ENCODE measurements at places on chromosomes 7 and 10.

GRCh38 chr10:60896033-60896432 lies 48.0 kb downstream of the RHOBTB1 start:
- no peak for DNase-seq

DNA sequence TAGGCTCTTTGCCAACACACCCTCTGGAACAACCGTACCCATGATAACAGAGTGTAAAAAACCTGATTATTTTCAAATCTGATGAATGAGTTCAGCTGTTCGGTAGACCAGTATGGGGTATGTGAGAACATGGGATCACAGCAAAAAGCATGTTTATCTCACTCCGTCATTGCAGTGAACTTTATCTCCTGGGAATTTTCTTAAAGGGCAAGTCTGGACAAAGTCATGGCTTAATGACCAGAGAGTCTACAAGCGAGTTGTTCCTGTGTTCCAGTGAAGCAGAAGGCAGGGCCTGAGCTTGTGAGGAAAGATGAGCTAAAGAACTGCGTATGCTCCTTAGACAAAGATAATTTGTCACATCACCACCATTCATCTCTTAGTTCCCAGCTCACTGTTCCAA lies 219.7 kb downstream of the TRIL start:
- DNase-seq, result no peak

- no peak for DNase-seq
Measured at GRCh38 chr10:22619101-22619500, 95.3 kb downstream of the PIP4K2A start.

- no peak for DNase-seq
Measured at GRCh38 chr10:116912162-116912561, 62.9 kb downstream of the ENO4 start.

- DNase-seq, result peak; percentile 1
Measured at GRCh38 chr10:86401588-86402282, 35.1 kb upstream of the GRID1 start.

DNA sequence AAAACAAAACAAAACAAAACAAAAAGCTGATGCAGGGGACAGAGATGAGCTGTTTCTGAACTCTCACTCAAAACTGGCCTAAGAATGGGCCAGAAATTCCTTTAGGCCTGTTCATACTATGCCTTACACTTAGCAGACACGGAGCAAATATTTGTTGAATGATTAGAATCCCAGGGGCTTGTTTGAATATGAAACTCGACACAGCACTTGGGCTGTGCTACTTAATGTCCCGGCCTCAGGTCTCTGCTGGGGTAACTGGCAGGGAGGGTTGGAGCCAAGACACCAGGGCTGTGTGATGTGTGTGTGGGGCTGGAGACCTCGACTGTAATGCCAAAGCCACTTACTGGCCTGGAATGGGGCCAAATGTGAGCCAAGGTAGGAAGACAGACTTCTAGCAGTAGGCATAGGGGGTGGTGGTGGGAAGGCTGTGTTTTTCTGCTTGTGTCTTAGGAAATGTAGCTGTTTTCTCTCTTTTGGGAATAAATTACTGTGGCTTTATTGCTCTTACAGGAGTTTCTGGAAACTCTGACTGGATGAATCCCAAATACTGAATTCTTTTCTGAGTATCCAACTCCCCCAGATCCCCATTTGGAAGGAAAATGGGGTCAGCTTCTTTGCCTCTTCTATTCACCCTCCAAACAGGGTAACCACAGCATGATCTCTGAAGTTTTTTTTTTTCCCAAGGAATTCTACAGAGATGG lies 66.7 kb downstream of the EMX2 start:
- no peak for DNase-seq

DNA sequence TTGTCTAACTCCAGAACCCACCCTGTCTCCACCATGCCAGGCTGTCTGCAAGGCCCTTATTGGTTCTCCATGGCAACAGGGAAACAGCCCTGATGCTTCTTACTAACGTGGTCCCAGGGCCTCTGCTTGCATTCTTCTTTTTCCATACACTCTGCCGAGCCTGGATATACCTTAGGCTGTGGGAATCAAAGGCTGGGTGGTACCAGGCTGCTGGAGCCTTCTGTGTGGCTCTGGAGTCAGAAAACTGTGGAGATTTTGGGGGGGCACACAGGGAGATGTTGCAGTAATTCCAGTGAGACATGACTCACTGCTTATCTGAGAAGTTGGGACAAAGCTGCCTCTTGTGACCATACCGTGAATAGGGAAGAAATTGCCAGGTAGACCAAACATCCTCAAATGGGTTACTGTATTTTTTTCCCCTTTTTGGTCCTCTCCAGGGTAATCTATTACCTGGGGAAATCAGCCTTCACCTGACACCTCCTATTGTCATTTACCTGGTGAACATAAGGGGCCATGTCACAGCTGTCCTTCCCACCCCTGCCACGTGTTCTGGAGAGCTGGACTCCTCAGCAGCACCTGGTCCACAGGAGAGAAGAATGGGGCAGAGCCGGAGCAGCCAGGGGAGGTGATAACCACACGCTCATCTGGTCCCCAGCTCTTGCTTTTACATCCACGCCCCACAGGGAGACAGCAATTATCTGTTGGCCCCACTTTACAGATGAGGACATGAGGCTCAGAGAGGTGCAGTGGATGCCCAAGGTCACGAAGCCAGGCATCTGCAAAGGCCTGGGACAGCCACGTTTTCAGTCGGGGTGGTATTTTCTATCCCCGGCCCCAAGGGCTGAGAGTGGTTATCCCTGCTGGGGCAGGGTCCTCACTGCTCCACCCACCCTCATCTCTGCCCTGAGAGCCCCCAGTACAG lies 4.6 kb downstream of the CHST3 start:
- no peak for DNase-seq

DNA sequence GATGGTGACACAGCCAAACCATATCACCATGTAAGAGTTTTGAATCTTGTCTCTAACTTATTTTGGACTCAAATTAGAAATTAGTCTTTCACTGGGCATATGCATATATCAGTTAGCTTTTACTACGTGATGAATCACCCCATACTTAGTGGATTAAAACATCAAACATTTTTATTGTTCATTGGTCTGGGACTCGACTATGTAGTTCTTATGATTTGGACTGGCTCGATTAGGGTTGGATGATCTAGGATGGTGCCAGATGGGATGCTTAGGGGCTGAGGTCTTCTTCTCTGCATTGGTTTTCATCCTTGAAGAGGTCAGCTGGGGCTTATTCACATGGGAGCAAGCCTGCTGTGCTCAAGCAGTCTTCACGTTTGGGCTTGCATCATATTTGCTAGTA lies 264.9 kb downstream of the EXOC4 start:
- no peak for DNase-seq

- DNase-seq, result no peak
Measured at GRCh38 chr10:5615316-5615715, 51.1 kb downstream of the ASB13 start.

GRCh38 chr7:113085781-113086390 lies 741 bp downstream of the GPR85 start:
- DNase-seq, result no peak

GRCh38 chr7:22189230-22189629 lies 167.7 kb downstream of the RAPGEF5 start:
- no peak for DNase-seq

DNA sequence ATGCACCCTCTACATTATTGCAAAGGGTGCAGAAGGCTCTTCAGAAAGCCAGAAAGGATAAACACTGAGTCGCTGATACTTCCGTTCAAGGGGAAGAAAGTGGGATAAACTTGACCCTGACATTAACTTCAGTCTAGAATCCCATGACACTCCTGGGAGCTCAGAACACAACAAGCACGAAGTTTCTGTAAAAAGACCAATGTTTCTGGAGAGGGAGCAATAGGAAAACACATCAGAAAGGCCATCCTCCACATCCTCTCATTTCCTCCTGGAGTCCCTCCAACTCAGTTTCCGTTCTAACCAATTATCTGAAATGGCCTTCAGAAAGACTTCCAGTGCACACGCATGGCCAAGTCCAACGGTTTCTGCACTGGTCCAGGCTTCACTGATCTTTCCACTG lies 113.5 kb downstream of the SORBS1 start:
- no peak for DNase-seq

GRCh38 chr10:31299119-31299518 lies 19.9 kb upstream of the ZEB1 start:
- peak; percentile 50 for DNase-seq

DNA sequence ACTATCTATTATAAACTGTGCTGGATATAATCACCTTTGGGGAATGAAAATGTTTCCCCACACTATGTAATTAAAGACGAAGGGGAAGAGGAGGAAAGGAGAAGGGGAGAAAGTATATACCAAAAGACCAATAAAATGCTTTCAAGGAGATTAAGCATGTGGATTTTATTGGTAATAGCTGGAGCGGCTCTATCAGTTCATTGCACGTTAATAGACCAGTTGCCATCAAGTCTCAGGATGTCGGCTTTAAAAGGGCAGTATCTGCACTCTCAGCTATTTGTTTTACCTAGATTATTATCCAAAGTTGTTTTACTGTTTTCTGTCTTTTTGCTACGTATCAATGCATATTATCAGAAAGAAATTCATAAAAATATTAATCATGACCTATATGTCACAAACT lies 9.0 kb downstream of the ETV1 start:
- DNase-seq, result no peak

- DNase-seq, result no peak
Measured at GRCh38 chr10:4868357-4868657, 42.3 kb downstream of the AKR1E2 start.

- no peak for DNase-seq
Measured at GRCh38 chr7:38842746-38843145, 66.2 kb downstream of the VPS41 start.

- no peak for DNase-seq
Measured at GRCh38 chr10:62813981-62814380, 2.2 kb downstream of the EGR2 start.

DNA sequence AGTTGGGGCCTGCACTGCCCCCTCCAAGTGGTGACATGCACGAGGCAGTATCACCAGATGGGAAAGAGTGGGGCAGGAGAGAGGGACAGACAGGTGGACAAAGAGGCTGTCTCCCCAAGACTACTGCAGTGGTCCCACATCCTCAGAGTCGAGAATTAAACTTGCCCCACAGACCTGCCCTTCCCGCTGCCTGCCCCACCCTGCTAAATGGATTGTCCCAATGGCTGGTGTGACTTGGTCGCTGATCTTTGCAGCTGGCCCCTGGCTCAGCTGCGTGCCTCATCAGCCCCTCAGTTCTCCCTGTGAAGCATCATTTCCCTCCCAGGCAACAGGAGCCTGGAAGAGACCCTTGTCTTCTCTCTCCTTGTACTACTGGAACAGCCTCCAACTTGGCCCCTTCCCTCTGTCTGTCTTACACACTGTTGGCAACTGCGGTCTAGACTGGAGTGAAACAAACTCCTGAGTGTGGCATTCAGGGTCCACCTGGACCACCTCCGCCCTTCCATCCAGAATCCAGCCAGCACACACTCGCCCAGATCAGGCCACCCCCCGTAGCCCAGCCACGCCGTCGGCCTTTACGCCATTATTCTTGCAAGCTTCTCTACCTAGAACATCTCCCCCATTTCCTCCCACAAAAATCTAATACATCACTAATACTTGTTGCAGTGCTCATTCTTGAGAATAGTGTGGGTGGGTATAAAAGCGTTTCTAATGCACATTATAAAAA lies 275.1 kb downstream of the CELF2 start:
- DNase-seq, result no peak

DNA sequence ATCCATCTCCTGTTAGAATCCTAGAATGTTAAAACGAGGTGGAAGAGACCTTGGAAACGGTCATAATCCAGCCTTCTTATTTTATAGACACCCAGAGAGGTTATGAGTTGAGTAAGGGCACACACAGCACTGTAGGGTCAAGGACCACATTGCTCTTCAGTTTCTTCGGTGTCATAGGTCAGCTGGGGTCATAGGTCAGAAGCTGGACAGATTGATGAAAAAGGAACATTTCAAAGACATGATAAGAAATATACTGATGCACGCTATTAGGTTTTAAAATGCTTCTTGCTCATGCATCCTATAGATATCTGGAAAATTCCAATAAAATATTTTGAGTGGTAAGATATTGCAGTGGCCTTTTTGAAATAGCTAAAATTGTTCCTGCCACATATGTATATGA lies 60.0 kb upstream of the BMS1 start:
- no peak for DNase-seq

DNA sequence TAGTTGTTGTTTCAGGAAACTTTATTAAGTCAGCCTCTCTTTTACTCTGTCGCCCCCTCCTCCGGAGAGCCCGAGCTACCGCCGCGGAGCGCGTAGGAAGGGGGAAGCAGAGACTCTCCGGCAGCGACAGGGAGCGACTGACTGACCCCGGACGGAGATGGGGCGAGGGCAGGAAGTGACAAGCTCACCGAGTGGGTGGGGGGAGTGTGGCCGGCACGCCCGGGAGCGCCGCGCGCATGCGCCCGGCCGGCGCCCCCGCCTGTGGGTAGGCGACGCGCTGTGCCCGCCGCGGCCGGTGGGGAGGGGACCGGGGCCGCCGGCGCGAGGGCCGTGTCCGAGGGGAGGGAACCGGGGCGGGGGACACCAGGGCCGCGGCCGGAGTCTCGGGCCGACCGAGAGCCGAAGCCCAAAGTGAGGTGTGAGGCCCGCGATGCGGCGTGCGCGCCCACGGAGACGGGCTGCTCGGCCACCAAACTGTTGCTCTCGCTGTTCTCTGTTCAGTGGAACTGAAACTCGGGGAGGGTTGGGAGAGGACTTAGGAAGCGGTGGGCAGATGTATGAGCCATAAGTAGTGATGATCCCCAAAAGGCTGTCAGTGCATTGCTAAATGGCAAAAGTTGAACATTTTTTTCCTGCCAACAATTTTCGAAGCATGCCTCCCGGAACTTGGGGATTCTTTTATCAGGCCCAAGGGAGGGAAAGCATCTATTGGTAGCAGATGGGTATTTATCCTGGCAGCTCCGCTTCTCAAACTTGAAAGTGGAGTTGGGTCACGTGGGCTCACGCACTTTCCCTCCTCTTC lies at the start of gene ZNF800:
ZNF800 (minus strand) TSS at position 143 of the 802 bp plus-strand sequence. CDS start 1,151 bp downstream, outside the sequence.
- DNase-seq, result peak; percentile 80

GRCh38 chr7:108089381-108089780 lies 40.8 kb downstream of the LAMB4 start:
- DNase-seq, result no peak

- no peak for DNase-seq
Measured at GRCh38 chr10:1893941-1894340, 156.6 kb upstream of the ADARB2 start.

- no peak for DNase-seq
Measured at GRCh38 chr7:77465256-77465655, 49.1 kb upstream of the GSAP start.

- no peak for DNase-seq
Measured at GRCh38 chr10:34699904-34700517, 115.1 kb downstream of the PARD3 start.

GRCh38 chr10:43667761-43668386 lies 19.2 kb upstream of the ZNF32 start:
- no peak for DNase-seq

DNA sequence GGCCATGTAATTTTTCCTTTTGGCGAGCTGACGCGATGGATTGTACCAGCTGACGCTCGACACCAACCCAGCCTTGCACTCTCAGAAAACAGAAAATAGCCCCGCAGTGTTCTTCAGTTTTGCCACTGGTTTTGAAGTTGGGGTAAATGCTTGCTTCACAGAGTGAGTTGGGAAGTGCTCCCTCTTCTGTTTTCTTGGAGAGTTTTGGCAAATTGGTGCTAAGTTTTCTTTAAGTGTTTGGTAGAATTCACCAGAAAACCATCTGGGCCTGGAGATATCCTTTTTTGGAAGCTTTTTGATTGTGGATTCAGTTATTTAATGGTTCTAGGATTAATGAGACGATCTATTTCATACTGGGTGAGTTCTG lies 252.8 kb downstream of the ELFN1 start:
- DNase-seq, result no peak

- DNase-seq, result no peak
Measured at GRCh38 chr10:3622845-3623621, 162.0 kb downstream of the KLF6 start.
